Left hindlimb (tissue), 1 donor: ENCODE measurements at places on chromosomes 13 and 19.
A peak's percentile ranks its signal among the peaks of the same experiment; 100 is the strongest.

DNA sequence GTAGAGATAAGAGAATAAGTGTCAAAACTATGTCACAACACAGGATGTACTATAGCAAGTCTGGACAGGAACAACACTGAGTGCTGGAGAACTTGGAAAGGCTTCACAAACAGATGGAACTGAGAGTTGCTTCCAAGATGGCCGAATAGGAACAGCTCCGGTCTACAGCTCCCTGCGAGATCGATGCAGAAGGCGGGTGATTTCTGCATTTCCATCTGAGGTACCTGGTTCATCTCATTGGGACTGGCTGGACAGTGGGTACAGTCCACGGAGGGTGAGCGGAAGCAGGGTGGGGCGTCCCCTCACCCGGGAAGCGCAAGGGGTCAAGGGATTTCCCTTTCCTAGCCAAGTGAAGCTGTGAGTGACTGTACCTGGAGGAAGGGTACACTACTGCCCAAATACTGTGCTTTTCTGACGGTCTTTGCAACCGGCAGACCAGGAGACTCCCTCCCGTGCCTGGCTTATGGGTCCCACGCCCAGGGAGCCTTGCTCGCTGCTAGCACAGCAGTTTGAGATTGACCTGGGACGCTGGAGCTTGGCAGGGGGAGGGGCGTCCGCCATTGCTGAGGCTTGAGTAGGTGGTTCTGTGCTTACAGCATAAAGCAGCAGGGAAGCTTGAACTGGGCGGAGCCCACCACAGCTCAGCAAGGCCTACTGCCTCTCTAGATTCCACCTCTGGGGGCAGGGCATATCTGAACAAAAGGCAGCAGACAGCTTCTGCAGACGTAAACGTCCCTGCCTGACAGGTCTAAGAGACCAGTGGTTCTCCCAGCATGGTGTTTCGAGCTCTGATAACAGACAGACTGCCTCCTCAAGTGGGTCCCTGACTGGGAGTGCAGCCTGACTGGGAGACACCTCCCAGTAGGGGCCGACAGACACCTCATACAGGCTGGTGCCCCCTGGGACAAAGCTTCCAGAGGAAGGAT, 46.0 kb downstream of the USP12 start:
- no peak for DNase-seq

- DNase-seq = no peak
Measured at GRCh38 chr19:41926763-41927496, 1.3 kb downstream of the ERFL start.

GRCh38 chr19:47813995-47814328, 7.8 kb upstream of the CRX start:
- DNase-seq = no peak

GRCh38 chr19:28456708-28457320, 756.1 kb downstream of the UQCRFS1 start:
- no peak for DNase-seq

DNA sequence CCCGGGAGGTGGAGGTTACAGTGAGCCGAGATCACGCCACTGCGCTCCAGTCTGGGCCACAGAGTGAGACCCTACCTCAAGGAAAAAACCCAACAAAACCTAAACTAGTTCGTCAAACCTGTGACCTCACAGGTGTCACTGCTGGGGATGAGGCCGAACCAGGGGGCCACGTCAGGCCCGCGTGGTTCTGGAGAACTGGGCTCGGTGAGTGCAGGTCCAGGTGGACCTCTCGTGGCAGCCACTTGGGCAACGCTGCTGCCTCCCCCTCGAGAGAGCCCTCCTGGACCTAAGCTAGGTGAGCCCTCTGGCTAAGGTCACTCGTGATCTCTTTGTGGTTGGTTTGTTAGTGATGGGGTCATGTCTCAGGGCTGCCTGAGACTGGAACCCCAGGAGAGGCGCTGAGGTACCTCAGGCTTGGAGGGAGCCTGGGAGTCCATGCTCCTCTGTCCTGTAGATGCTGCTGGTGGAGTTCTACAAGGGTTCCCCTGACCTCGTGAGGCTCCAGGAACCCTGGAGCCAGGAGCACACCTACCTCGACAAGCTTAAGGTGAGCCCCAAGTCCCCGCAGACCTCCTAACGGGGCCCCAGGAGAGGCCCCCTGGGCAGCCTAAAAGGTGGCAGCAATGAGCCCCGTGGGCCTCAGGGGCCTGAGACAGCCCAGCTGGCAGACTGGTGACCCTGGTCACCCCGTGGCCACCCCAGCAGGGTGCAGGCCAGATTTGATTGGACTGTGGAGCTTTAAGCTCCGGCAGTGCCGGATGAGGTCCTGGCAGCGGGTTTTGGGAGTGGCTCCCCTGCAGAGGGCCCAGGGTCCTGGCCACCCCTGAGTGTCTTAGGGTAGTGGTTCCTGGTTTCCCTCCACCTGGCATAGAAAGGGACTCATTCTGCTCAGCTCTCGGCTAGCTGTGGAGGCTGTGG, 15.6 kb downstream of the MPND start:
- DNase-seq = no peak

- no peak for DNase-seq
Measured at GRCh38 chr13:77502104-77502720, 33.3 kb upstream of the SCEL start.

DNA sequence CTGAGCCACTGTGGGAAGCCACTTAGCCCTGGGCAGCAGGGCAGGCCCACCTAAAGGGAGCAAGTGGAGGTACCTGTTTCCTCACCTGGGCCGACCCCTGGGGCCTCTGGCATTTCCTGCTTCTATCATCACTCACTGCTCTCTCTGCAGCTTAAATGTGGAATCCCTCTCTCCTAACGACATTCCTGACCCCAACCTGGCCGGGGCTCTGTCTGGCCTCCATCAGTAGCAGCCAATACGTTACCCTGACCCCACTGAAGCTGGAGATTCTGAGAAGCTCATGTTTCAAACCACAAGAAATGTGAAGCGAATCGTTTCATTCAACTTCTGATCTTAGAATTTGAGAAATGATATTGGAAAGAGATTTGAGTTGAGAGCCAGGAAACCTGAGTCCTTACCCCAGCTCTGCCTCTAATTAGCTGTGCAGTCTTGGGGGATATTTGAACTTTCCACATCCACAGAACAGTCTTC, 39.9 kb downstream of the DOCK9 start:
- DNase-seq = no peak

DNA sequence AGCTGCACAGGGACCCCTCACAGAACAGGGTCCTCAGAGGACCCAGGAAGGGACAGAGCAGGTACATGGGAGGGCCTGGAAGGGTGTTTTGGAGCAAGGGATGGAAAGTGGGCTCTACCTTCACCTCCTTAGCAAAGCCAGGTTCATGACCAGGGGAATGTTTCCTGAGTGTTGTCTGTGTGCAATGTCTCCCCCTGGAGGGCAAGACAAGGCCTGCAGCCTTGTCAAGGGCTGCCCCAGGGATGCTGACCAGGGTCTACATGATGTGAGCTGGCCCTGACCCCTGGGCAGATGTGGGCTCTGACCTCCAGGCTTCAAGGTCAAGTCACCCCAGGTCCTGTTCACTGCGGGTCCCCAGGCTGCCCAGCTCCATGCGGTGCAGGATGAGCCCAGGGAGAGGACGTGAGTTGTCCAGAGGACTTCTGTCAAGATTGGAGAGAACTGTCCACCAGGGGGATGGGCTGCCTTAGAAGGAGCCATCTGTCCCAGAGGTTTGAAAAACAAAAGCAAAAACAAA, 1.0 kb upstream of the CEACAM1 start:
- DNase-seq = peak; percentile 73

- no peak for DNase-seq
Measured at GRCh38 chr19:51600940-51601580, 29.1 kb downstream of the SIGLEC5 start.

DNA sequence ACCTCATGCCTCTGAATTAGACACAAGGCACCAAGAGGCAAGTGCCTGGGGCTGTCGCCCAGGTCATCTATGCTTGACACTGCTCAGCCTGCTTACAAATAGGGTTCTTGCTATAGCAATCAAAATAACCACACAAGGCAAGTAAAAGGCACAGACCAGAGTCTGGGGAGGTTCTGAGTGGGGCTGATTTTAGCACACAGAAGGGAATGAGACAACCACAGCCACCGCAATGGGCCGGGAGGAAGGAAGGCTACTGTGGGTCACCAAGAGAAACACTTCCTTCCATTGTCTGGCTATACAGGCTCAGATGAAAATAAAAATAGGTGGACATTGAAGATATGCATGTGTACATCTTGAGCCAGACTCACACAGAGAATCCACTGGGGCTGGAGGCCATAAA, 159.1 kb downstream of the DLEU7 start:
- peak; percentile 40 for DNase-seq

- no peak for DNase-seq
Measured at GRCh38 chr13:39909634-39910033, 254.2 kb downstream of the COG6 start.

DNA sequence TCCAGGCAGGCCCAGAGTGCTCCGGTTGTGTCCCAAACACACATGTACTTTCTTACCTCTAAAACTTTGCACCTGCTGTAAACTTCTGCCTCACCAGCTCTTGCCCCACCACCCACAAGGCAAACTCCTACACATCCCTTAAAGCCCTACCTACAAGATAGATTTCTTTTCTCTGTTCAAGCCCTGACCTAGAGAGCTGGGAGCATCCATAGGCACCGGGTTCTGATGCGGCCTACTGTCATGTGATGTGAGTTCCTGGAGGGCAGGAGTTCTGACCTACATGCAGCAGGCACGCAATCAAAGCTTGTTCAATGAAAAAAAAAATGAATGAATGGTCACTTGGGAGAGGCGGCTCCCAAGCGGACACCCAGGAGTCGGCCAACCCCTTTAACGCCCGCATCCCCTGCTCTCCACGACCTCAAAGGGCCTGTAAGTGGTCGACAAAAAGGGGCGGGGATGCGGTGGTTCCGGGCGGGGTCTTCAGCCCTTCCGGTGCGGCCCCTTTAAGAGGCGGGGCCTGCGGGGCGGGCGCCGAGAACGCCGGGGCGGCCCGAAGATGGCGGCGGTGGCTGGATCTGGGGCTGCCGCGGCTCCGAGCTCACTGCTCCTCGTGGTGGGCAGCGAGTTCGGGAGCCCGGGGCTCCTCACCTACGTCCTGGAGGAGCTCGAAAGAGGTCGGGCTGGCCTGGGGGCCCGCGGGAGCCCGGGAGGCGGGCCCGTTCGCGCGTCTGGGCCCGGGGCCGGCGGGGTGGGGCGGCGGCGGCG, at the start of gene MAP1S:
Gene MAP1S (plus strand): TSS at position 534 of the 765 bp plus-strand sequence. CDS start 23 bp downstream, at position 557.
- peak; percentile 74 for DNase-seq

GRCh38 chr19:55702131-55702627, 27.2 kb downstream of the EPN1 start:
- DNase-seq = no peak

- DNase-seq = no peak
Measured at GRCh38 chr19:28168557-28168956, 1044.4 kb downstream of the UQCRFS1 start.

DNA sequence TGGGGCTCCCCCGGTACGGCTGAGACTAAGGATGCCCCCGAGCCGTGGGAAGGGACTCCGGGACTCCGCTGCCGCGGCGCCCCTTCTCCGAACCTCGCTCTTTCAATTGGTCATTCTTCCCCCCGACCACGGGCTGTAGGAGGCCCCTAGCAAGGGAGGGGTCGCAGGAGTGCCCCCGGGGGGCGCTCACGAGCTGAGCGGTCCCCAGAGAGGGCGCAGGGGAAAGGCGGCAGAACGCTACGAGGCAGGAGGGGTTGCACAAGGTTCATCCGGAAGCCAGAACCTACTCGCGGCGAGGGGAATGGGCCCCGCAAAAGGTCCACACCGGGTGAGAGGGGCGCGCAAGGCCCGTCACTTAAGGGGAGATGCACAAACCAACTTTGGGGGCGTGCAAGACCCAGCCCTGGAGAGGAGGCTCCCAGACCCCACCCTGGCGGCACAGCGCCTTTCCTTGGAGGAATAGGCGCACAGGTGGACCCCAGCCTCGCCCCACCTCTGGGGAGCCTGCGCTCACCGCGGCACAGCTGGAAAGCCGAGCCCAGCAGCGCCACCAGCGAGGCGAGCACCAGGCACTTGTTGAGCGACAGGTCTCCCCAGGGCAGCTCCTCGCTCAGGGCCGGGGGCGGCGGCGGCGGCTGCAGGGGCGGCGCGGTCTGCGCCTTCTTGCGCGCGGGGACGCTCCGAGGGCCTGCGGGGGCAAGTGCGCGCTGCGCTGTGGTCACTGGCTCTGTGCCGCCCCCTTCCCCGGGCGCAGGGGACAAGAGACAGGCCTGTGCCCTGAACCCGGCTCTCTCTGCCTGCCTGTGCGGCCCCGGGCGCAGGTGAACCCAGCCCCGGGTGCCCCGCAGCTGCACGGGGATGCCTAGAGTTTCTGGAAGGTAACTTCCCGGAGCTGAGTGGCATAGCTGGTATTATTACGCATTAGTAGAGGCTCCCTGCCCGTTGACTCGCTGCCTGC, 2.8 kb downstream of the JSRP1 start:
- no peak for DNase-seq

- peak; percentile 64 for DNase-seq
Measured at GRCh38 chr13:33205804-33206221, 79.7 kb downstream of the STARD13 start.

DNA sequence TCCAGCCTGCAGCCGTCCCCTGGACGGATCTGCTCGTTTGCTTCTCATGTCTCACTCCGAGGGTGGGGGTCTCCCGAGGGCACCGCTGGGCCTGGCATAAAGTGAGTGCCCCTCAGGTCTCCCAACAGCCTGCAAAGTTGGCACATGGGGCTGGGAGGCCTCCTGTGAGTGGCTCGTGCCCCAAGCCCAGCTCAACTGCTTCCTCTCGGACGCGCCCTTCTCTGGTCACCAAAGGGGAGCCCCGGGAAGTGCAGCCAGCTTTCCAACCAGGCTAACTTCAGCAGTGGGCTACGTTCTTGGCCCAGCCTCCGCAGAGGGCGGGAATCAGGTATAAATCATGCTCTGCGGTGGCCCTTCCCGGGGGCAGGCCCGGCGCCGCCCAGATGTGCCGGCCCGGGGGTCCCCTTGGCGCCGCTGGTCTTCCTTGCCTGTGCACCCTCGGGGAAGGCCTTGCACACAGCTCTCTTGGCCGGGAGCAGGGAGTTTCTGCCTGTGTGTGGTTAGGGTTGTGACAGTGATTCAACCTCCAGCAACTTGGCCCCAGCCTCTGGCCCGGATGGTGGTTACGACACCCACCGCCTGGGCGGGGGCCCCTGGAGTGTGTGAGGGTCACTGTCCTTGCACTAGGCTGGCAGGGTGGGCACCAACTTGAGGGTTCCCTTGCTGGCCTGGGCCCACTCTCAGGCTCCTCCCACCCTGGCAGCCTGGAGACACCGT, 20.7 kb downstream of the CEBPG start:
- peak; percentile 60 for DNase-seq

GRCh38 chr13:113383089-113383488, 19.2 kb upstream of the GRTP1 start:
- DNase-seq = no peak

DNA sequence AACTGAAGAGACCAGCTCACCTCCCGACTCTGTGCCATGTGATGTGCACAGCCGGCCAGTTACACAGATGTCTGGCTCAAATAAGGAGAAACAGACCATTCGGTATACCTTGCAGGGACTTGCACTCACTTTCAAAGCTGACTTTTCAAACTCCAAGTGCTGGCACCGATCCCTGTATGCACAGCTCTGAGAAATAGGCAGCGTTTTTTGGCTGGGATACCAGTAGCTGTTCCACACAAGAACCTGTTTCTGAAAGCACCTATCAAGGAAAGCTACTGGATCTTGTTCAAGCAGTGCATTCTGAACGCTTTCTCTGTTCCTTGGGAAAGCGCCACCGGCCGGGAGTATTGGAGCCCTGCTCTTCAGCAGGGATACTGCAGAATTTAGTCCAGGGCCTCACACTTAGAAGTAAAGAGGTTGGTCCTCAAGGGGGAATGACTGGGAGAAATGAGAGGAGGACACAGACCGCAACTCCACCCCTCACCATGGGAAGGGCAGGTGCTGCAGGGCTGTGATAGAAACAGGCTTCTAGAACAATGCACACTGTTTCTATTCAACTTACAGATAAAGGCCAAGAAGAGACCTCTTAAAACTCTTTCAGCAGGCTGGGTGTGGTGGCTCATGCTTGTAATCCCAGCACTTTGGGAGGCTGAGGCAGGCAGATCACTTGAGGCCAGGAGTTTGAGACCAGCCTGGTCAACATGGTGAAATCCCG, 53.6 kb upstream of the PABPC3 start:
- DNase-seq = no peak
